ENCODE measurements at places on chromosomes 13 and 19.

- DNase-seq = no peak
Measured at GRCh38 chr13:59861676-59862075, 302.1 kb downstream of the DIAPH3 start.

- DNase-seq = no peak
Measured at GRCh38 chr13:95098916-95099315, 202.3 kb downstream of the ABCC4 start.

GRCh38 chr13:36872621-36873020, 47.4 kb downstream of the SMAD9 start:
- DNase-seq = no peak

DNA sequence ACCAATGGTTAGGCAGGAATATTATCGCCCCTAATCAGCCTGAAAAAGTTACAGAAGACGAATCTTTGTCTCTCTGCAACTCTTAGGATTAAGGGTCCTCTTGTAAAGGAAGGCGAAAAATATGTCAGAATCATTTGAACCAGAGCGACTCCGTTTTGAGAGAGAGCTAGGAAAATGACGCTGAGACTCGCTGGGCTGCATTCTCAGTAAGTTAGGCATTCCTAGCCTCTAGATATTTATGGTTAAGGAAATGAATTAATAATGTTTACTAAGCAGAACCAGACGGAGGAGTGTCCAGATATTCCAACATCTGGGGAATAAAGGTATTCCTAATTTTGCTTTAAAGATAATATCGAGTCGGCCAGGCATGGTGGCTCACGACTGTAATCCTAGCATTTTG, 755 bp upstream of the ZNF726 start:
- DNase-seq = no peak

GRCh38 chr19:34336781-34337271, 28.2 kb upstream of the GPI start:
- DNase-seq = peak; percentile 44

DNA sequence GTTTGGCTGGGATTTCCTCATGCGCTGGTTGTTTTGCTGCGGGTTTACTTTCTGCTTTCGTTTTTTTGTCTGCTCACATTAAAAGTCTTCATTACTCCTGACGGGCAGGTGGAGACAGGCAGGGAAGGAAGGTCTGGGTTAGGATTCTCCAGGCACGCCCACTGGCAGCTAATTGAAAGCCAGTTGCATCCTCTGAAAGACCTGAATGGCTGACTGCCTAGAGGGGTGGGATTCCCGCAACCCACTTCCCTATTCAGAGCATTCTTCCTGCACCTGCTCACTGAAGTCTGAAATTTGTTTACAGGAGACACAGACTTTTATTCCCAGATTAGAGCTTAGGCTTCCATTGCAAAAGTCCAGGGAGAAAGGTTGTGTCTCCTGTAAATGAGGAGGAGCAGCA, 172.0 kb downstream of the UQCRFS1 start:
- no peak for DNase-seq

- DNase-seq = no peak
Measured at GRCh38 chr13:49436890-49437289, 7.0 kb downstream of the CAB39L start.

DNA sequence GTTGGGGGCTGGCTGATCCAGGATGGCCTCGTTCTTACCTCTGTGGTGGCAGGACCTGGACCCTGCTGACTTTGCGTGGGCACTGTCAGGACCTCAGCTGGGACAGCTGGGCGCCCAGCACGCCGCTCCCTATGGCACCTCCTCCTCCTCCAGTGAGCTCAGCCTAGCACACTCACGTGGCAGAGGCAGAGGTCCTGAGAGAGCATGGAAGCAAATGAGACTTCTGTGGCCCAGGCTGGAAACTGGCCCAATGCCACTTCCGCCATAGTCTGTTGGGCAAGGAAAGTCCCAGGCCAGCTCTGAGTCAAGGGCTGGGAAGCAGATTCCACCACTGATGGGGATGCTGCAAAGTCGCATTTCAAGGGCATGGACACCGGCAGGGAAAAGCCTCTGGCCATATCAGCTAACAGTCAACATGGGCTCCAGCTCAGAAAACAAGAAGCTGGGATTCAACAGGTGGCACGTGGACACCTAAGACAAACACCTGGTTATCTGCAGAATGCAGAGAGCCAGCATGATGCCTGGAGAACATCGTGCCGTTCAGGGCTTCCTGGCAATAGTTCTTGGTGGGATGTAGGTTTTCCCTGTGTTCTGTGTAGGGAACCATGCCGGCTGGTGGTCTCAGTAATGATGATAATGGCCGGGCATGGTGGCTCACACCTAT, 16.7 kb downstream of the MYBPC2 start:
- no peak for DNase-seq

- no peak for DNase-seq
Measured at GRCh38 chr13:53092931-53093330, 64.3 kb downstream of the OLFM4 start.

GRCh38 chr13:110546926-110547325, 14.6 kb downstream of the RAB20 start:
- no peak for DNase-seq

GRCh38 chr19:49133621-49134454, 14.5 kb downstream of the PPFIA3 start:
- DNase-seq = no peak

- no peak for DNase-seq
Measured at GRCh38 chr19:45920458-45920857, 5.9 kb upstream of the NANOS2 start.

DNA sequence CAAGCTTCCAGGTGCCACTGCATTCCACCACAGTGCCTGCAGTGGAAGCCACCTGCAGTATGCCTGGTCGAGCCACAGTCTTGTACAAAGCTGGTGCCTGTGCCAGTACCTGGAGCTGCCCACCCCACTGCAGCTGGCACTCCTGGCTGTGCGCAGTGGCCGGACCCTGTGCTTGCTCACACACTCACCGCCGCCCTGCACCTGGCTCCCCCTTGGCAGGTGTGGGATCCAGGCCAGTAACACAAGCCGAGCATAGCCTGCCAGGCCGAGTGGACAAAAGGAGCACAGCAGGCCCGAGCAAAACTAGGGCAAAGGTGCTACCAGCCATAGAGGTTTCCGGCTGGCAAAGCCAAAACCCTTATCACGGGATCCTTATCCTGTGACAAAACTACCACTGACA, 18.5 kb downstream of the UGGT2 start:
- DNase-seq = no peak

DNA sequence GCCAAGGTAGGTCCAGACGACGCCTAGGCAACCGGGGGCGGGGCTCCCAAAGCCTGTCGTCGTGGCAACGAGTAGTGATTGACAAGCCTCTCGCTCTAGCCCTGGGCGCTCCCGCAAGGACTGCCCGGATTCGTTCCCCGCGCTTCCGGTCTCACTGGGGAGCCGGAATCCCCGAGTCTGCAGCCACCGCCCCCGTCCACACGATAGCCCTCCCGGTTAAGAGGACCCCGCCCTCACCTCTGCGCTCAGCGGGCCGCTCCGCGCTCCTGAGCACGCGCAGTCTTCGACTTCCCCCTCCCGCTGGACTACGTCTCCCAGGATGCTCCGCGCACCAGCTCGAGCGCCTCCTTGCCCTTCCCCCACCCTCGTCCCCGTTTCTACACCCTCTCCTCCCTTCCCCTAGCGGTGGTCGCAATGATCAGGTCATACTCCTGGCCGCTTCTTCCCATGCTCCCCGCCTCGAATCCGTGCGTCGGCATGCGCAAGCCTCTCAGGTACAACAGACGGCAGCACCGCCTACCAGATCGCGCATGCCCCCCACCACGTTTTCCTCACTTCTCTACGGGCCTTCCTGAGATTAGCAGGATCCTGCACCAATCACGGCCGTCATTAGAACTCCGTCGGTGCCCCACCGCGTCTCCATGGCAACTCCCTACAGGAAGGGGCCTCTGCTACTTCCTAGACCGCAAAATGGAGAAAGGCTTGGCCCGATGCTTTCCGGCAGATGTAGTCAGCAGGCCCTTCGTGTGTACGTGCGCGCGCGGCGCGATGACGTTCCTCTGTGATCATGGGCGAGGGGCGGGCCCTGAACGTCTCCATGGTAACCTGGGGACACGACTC, at the start of gene MZF1:
MZF1 (minus strand) TSS at position 518 of the 840 bp plus-strand sequence. CDS start 1,946 bp downstream, outside the sequence.
- peak; percentile 99 for DNase-seq

- DNase-seq = no peak
Measured at GRCh38 chr19:38862321-38863059, 12.7 kb upstream of the HNRNPL start.

DNA sequence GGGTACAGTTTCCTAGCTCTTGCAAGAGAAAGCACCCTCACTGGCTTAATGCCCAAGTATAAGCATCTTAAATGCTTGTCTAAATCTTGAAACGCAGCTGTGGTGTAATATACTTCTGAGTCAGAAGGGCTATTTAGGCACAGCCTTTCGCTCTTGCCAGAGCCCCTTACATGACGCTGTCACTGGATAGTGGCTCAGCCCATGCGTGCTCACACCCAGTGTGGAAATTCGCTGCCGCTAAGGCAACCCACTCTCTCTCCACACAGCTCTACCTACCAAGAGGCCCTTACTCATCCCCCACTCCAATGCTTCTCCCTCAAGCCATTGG, 24.0 kb downstream of the UQCRFS1 start:
- DNase-seq = no peak

- no peak for DNase-seq
Measured at GRCh38 chr13:51644654-51645053, 60.4 kb downstream of the WDFY2 start.

DNA sequence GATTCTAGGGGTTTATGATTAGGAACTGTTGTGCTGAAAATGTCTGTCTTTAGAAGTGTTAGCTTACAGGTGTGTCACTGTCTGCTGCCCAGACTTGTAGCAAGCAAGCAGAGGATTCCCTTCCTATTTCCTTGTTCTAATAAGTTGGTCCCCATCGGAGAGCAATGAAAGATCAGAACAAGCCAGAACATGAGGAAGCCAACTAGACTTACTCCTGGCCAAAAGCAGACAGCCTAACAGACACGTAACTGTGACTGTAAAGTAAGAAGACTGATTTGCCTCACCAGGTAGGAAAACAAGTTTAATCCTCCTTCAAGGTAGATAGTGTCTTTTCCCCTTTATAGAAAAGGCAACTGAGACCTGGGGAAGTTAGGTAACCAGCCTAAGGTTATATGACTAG, 12.5 kb downstream of the POLR1D start:
- DNase-seq = no peak

DNA sequence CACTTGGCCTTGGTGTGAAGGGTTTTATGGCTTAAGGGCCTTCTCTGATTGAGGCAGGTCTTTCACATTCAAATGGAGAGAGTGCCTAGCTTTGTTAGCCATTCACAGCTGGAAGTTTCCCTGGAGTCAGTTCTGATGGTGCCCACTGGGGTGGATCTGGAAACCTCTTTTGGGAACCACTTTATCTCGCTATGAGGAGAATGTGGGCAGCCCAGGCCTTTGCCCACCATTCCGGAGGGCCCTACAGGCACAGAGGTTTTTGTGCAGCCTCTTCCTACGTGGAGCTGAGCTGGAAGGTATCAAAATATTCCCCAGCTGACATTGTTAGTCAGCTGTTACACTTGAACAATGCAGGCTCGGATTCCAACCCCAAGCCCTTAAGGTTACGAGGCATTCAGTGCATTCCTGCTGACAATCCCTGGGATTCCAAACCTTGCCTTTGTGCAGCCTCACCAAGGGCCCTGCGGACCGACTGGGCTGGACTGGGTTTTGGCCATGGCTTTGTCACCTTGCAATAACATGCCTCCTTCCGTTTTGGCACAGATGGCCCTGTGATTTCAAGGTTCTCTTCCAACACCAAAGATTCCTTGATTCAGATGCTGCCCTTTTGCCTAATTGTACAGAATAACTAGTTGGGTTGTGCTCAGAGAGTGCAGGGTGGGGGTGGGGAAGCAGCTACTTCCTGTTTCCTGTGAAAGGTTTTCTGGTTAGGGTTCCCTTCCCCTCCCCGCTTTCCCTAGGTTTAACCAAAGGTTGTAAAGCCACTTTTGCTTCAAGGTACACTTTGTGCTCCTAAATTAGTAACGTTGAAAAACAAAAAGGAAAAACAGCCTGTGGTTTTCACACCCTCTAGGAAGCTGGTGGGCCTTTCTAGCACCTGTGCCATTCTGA, 27.0 kb downstream of the SAE1 start:
- DNase-seq = no peak

DNA sequence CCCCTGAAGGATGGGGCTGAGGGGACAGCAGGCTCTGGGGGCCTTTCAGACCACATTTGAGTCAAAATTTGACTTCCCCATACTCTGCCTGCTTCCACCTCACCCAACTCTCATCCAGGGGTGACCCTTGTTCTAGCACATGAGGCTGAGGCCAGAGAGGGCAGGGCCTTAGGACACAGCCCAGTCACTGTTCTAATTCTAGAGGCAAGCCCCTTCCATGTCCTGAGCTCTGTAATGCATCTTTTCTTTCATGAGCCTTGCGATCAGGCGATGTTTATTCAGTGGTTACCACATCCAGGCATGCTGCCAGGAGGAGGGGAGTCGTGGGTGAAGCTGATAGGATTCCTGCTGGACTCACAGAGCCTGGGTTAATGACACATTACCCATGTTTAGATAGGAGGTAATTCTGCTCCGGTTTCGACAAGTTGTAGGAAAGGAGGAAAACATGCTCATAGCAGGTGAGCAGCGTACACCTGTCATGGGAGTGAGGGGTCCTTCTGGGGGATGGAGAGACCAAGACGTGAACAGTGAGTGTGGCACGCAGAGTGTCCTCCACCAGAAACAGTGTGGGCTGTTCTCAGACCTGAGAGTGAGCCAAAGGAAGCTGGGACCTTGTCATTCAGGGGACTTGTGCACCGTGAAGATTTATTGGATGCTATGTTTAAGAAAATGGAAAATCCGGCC, 9.3 kb downstream of the RPS9 start:
- DNase-seq = peak; percentile 21
